Astrocyte (in vitro differentiated cells and primary cell): ENCODE measurements at places on chromosomes 7 and 10.

DNA sequence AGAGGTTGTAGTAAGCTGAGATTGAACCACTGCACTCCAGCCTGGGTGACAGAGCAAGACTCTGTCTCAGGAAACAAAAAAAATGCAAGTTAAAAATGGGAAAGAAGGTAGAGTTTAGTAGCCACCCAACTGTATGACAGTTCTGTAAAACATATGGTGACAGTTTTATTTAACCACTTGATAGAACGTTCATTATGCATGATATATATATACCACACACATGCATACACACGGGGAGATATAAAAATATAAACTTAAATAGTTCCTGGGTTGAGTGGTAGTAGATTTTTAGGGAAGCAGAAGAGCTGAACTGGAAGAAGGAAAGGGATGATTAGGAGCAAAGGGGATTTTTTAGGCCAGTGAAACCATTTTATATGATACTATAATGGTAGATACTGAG is 120.0 kb downstream of the KMT2C start:
- DNase-seq, result no peak

GRCh38 chr10:129999140-129999539 is 35.1 kb upstream of the EBF3 start:
- no peak for DNase-seq

DNA sequence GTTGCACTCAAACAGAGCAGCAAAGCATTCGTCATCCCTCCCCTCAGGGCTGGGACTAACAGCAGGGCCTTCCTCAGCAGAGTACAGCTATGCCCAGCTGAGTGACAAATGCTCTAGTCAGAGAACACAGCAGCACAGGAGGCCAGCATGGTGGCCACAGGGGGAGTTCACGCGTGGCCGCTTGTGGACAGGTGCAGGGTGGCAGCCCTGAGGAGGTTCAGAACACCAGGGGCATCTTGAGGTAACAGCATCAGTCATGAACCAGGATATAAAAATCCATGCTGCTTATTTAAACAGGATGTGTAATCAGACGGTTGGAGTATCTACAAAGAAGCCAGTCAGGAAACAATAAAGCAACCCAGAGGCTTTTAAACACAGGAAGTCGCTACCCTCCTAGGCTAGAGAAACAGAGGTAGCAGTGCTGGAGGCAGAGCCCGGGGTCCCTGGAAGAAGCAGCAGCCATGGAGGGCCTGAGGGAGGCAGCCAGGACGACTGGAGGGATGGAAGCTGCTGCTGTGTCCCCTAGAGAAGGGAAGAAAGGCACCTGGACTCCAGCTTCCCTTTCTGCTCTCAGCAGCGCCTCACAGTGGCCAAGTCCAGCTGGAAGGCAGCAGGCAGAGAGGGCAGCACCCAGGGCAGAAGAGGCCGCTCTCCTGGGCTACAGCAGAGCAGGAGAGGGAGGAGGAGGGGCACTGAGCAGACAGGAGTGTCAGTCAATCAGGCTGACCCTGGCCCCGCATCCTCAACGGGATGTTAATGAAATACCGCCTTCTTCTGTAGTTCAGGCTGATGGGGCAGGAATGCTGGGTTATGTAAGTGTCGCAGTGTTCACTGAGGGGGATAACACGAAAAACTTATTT is 70.8 kb upstream of the UCN3 start:
- DNase-seq, result no peak

DNA sequence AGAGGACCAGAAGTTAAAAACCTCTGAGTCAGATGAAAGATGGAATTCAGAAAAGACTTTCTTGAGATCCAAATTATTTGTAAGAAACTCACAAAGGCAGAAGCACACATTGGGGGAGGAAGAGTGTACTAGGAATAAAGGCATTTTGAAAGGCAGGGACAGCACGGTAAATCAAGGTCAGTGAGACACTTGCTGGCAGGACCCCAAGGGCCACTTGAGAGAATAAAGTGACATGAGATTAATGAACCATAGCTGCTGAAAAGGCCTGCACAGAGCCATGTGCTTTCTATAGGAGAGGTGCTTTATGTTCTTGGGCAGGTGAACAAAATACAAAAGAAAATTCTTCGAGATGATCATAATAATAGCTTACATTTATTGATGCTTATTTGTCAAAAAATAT is 929.9 kb upstream of the MBL2 start:
- no peak for DNase-seq
